ENCODE measurements at places on chromosomes 12 and 14. TPM values are rescaled to one million over a fixed set of nuclear protein-coding genes. Genes with fewer than 3 reads are reported as not detected.

- DNase-seq: no peak
Measured at GRCh38 chr14:92316937-92317336, 6.0 kb upstream of the SLC24A4 start.

DNA sequence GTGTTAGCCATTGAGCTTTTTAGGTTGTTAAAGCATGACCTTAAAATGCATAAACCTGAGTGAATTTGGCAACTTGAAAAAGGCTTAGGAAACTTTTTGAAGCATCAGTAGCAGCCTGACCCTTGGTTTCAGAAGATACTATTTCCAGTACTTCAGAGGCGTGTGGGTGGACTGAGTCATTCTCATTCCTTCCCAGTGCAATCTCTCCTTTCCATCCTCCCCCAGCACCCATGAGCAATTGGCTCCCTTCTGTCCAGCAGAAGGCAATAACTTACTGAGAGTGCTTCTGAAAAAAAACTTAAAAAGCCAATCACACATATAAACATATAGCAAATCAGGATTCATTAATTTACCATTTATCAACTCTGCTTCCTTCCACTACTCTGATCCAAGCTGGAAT is 299.3 kb upstream of the STXBP6 start:
- DNase-seq: no peak

The P3H3 gene
- 16.4 TPM for total RNA-seq

- no peak for DNase-seq
Measured at GRCh38 chr14:37251775-37252174, 54.0 kb downstream of the MIPOL1 start.

DNA sequence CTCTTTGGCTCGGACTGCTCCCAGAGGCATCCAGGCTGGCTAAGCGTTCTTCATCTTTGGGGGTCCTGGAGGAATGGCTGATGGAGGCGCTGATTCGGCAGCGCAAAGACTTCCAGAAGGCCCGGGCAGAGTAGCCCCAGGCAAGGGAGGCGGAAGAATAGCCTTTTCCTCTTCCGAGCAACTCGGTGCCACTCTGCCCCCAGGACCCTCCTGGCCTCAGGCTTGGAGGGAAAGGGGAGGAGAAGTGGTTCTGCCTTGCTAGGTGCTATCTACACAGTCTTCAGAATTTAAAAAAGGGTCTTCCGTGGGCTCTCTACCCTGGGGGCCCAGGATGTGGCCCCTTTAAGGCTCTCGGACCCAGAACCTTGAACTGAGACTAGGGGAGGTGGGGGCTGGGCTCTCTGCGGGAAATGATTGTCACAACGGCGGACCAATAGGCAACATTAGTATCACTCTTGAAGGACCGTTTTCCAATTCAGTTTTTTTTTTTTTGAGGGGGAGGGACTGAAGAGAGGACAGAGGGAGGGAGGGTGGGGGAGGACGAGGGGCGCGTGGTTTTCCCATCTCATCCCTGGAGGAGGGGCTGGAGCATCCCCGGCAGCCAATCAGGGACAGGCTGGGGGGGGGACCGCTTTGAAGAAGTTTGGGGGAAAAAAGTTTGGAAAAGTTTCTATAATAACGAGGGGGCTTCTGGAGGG is at the start of gene NFATC4:
Gene NFATC4 (plus strand): TSS at position 671 of the 698 bp plus-strand sequence. CDS start 157 bp downstream, outside the sequence.
- peak; percentile 89 for DNase-seq

GRCh38 chr14:73026243-73026844 is 562 bp downstream of the ZFYVE1 start:
- DNase-seq: no peak

DNA sequence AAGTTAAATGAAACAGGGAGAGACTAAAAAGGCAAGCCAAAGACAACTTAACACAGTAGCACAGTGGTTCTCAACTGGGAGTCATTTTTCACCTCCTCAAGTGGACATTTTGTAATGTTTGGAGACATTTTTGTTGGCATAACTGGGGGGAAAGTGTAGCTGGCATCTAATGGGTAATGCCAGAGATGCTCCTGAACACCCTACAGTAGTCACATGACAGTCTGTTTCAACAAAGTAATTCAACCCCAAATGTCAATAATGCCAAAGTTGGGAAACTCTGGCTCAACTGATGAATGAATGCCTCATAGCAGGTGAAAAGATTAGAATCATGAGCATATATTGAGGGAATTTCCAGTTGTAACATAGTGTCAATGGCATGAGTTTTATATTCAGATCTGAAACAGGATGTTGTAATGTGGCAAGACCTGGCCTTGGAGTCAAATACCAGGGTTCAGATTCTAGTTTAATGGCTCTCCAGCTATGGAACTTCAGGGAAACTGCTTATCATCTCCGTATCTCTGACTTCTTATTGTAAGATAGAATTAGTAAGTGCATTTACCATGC is 2.4 kb upstream of the OR4K5 start:
- no peak for DNase-seq

GRCh38 chr12:46517579-46517962 is 145.0 kb upstream of the SLC38A2 start:
- DNase-seq: no peak

DNA sequence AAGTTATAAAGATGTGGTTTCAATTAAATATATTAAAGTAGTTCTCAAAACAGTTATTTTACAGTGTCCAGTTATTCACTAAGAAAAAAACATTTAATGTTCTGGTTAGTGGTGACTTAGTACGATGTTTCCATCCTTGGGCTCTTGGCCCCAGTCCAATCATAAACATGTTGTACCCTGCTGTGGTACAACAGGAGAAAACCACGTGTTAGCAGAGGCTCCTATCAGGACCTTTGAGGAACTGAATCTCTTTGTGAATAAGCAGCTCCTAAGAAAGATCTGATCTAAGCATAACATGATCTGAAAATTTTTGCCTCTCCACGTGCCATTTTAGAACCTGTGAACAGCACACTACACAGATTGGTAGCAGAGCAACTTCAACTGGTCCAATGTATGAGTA is 234.0 kb downstream of the SYT1 start:
- DNase-seq: no peak

DNA sequence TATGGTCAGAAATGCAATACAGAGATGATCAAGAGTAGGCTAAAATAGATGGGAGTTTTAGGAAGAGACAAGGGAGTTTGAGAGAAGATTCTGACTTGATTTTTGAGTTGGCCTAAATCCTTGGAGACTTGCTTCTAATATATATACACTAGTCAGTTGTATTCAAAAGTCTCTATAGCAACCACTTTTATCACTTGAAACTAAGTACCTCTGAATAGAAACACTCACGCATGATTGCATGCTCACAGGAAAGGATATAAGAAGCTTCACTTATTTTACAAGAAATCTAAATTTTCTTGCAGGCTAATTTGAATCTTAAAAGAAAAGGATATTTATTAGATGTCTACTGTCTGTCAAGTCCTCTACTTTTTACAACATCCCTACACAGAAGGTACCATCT is 316.8 kb downstream of the SNAPC1 start:
- no peak for DNase-seq

The SLCO1B1 gene
- total RNA-seq: not detected

The VASH1 gene
- 1.0 TPM for total RNA-seq

GRCh38 chr12:3172124-3173007 is 95.2 kb downstream of the TSPAN9 start:
- no peak for DNase-seq

GRCh38 chr12:65232476-65233077 is 45.9 kb upstream of the MSRB3 start:
- peak; percentile 16 for DNase-seq

The KLRC2 gene
- total RNA-seq: 0.22 TPM

DNA sequence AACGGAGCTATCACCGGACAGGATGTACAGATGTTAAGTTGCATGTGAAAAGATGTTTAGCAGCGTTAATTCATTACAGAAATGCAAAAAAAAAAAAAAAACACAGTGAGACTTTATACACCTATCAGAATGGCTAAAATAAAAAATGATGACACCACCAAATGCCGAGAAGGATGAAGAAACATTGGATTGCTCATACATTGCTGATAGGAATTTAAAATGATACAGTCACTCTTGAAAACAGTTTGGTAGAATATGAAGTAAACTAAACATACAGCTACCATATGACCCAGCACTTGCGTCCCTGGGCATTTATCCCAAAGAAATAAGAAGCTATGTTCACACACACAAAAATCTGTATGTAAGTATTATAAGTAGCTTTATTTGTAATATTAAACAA is 574.1 kb downstream of the SLC16A7 start:
- DNase-seq: no peak

- DNase-seq: no peak
Measured at GRCh38 chr12:105681341-105681740, 350.9 kb downstream of the C12orf75 start.

DNA sequence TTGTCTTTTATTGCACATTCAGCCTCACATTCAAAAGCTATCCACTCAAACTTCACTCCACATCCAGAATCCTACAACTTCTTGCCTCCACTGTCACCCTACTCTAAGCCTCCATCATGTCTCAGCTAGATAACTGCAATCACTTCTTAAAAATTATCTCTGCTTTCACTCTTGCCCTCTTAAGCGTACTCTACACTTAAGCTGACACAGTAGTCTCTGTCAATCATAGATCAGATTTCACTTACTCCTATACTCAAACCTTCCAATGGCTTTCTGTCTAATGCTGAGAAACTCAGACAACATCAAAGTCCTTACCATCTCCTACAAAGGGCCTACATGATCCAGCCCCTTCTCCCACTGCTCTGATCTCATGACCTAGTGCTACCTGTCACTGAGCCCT is 304.1 kb downstream of the ITPR2 start:
- no peak for DNase-seq

- peak; percentile 65 for DNase-seq
Measured at GRCh38 chr14:59126714-59127436, 61.6 kb upstream of the DAAM1 start.

DNA sequence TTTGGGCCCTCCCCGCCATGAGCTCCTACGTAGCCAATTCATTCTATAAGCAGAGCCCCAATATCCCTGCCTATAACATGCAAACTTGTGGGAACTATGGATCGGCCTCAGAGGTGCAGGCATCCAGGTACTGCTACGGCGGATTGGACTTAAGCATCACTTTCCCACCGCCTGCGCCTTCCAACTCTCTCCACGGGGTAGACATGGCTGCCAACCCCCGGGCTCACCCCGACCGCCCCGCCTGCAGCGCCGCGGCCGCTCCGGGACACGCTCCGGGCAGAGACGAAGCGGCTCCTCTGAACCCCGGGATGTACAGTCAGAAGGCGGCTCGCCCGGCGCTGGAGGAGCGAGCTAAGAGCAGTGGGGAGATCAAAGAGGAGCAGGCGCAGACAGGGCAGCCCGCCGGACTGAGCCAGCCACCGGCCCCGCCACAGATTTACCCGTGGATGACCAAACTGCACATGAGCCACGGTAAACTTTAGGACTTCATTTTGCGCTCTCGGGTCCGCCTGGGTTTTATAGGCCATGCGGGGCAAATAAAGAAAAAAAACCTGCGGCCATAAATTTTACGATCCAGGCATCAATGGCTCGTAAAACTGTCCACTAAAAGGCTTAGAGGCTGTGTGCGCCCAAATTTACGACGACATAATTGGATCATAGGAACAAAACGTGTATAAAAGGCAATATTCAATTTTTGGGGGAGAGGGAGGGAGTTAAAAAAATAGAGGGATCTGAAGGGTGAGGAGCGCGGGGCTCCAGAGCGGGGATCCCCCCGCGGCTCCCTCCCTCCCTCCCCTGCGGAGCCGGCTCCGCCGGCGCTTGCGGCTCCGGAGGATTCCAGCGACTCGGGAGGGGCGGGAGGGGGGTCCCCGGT is 493 bp downstream of the HOXC5 start:
- DNase-seq: peak; percentile 9

The KRT4 gene
- total RNA-seq: not detected

The GYS2 gene
- total RNA-seq: not detected

GRCh38 chr12:113314121-113314529 is 20.8 kb downstream of the SLC8B1 start:
- no peak for DNase-seq

GRCh38 chr14:74945852-74946658 is 9.3 kb downstream of the PGF start:
- DNase-seq: peak; percentile 82
